ENCODE measurements at places on chromosomes 11 and 22. TPM values are rescaled to one million over a fixed set of nuclear protein-coding genes. Genes with fewer than 3 reads are reported as not detected.

DNA sequence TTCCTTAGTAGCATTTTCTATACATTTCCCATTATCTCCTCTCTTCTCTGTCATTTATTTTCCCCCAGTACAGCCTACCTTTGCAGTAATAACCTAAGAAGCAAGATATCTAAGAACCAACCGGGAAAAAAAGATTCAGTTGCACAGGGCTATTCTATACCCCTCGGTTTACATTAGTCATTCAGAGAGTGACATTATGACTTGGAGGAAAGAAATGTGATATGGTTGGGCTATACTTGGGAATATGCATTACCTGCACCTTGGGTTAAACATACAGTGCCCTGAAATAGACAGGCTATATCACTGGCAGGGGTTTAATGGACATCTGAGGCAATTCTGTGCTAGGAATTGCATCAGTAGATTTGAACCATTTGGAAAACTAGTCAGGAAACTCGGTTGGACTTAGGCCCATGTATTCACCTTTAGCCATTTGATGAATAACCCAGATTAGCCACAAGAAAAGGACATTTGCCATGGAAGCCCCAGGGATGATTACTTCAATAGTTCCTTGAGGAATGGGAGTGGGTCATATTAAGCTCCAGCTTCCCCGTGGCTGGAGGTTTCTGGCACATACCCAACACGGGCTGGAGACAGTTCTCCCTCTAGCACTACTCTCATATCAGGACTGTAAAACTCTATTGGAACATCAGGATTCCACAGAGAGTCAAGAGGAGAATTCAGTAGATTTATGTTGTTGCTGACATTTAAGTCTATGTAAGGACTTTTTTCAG, 973.2 kb downstream of the NTM start:
- no peak for DNase-seq

DNA sequence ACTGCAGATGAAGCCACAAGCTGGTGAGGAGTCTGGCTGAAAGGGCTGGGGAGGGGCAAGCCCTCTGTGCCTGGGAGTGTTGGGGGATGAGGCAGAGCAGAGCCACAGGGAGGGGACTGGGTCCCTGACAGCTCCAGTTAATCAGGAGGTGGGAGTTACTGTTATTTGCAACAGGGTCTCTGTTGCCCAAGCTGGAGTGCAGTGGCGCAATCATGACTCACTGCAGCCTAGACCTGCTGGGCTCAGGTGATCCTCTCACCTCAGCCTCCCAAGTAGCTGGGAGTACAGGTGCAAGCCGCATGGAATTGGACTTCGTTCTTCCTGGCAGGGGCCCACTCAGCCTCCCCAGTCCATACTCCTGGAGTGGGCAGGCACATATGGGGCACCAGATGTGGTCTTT, 7.7 kb downstream of the SCN2B start:
- DNase-seq, result no peak

GRCh38 chr11:17744151-17744940, 9.8 kb downstream of the KCNC1 start:
- DNase-seq, result no peak

TRIM48 gene
- not detected for total RNA-seq

SOX6 gene
- total RNA-seq, result 7.8 TPM

ASCL2 gene
- total RNA-seq, result 10.4 TPM

Data from left colon (tissue), 2 donors.